ENCODE measurements at places on chromosomes 1 and 21.

DNA sequence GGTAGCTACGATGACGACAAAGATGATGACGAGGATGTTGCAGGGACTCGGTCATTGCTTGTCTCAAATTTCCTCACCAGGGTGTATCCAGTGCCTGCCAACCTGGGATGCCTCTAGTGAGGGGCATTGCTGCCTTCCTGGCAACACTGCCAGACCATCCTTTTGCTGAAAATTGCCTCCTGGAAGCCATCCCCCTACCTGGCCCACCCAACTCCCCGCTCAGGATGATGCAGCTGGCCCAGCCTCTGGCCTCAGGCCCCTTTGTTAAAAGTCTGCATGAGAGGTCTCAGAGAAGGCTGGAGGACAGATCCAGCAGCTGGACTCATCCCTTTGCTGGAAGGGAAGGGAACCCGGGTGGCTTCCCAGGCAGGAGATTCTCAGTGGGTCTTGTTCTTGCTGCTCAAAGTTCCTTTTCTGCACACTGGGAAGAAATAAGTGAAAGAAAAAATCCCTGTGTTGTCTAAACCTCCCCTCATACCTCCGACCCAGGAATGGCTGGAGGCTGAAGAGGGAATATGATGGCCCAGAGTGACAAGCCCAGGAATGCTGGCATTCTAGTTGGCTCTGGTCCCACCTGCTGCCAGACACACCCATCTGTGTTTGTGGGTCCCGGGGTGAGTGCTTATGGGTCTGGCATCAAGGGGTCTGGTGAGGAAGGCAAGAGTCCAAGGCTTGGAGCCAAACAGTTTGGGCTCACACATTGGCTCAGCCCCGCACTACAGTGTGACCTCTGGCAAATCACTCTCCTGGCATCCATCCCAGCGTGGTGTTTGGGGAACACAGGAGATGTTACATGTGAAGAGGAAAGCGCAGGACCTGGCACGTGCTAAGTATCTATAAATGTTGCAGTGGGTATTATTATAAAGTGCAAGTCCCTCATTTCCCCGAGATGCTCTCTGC is 6.7 kb upstream of the FNDC5 start:
- no peak for DNase-seq

- no peak for DNase-seq
Measured at GRCh38 chr1:89971600-89971999, 23.3 kb upstream of the ZNF326 start.

GRCh38 chr1:239185245-239185619 is 201.1 kb upstream of the CHRM3 start:
- no peak for DNase-seq

DNA sequence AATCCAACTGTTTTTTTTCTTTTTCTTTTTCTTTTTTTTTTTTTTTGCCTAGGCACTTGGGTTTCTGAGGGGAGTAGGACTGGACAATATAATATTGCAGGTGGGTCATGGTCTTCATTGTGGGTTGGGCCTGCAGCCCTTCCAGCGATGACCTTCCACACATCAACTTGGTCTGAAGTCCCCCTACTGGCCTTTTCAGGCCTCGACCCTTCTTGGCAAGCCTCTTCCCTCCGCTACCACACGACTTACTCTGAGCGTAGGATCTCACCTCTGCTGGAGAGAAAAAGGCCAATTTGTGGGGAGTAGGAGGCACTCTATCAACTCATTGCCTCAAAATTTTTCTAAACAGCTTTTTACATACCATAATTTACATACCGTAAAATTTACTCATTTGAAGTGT is 51.1 kb upstream of the GRIK3 start:
- no peak for DNase-seq

All from substantia nigra (tissue), 51 donors.